ENCODE measurements at places on chromosomes 7 and 10. TPM values are rescaled to one million over a fixed set of nuclear protein-coding genes. Genes with fewer than 3 reads are reported as not detected.

Gene MACROH2A2
- 29.0 TPM for total RNA-seq

Gene CPVL
- 15.6 TPM for total RNA-seq

DNA sequence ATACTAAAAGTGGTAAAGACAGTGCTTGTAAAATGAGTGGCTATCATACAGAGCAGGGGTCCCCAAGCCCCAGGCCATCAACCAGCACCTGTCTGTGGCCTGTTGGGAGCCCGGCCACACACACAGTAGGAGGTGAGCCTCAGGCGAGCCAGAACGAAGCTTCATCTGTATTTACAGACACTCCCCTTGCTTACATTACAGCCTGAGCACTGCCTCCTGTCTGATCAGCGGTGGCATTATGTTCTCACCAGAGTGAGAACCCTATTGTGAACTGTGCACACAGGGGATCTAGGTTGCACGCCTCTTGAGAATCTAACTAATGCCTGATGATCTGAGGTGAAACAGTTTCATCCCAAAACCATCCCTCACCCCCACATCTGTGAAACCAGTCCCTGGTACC is 58.7 kb downstream of the ITGA8 start:
- no peak for DNase-seq

Gene PPP1R3A
- total RNA-seq, result not detected

DNA sequence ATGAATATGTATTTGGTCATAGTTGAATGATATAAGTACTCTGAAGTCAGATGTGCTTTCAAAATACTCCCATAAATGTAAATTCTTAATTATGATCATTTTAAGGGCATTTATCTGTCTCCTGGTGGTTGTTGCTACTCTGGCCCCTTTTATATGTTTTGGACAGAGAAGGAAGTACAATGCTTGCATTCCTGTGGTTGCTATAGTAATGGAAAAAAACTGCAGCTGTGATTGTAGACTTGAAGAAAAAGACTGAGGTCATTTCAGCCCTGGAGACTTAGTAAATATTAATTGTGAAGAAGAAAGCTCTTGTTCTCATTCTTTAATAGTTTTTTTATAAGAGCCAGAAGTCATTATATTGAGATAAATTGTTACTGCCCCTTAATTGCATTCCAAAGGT is 70.2 kb upstream of the FERD3L start:
- no peak for DNase-seq

Gene OR2A12
- total RNA-seq, result not detected

DNA sequence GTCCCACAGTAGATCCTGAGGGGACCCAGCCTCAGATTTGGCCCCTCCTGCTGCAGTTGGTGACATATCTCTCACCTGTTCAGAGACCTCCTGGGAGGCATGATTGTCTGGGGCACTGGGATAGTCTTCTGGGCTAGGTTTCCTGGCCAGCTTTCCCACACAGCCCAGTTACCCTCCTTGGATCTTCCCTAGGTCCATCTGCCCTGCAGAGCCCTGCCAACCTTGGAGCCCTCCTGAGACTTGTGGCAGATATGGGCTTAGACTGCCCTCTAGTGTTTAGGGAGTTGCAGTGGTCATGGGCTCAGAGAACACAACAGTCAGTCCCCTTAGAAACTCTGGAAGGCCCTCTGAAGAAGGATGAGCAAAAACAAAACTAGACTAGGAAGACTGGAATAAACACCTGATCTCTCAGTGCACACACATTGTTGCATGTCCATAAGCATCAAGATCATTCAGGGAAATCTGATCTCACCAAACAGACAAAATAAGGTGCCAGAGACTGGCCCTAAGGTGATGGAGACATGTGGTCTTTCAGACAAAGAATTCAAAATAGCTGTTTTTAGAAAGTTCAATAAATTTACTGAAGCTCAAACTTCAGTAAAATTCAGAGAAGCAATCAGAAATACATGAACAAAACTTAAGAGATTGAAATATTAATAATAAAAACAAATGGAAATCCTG is 324.6 kb downstream of the ATRNL1 start:
- DNase-seq, result no peak

Gene SEMA4G
- total RNA-seq, result 5.0 TPM

- DNase-seq, result no peak
Observed at GRCh38 chr10:75508814-75509306, 77.4 kb downstream of the LRMDA start.

DNA sequence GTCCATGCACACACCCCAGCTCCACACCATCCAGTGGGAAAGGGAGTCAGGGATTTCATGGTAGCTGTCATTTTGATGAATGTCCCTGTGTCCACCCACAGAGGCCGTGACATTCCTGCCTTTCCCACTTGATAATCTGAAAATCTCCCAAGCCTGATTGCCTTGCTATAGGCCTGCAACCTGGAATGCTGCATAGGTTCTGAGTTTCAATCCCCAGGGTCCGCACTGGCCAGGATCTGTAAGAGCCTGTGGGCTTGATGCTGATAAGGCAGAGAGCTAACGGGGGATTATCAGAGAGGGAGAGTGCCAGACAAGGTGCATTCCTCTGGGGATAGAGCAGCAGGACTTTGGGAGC is 57.5 kb downstream of the RBM20 start:
- no peak for DNase-seq

- DNase-seq, result no peak
Observed at GRCh38 chr7:11650030-11650429, 182.0 kb downstream of the THSD7A start.

- no peak for DNase-seq
Observed at GRCh38 chr7:145327646-145328045, 491.8 kb upstream of the TPK1 start.

DNA sequence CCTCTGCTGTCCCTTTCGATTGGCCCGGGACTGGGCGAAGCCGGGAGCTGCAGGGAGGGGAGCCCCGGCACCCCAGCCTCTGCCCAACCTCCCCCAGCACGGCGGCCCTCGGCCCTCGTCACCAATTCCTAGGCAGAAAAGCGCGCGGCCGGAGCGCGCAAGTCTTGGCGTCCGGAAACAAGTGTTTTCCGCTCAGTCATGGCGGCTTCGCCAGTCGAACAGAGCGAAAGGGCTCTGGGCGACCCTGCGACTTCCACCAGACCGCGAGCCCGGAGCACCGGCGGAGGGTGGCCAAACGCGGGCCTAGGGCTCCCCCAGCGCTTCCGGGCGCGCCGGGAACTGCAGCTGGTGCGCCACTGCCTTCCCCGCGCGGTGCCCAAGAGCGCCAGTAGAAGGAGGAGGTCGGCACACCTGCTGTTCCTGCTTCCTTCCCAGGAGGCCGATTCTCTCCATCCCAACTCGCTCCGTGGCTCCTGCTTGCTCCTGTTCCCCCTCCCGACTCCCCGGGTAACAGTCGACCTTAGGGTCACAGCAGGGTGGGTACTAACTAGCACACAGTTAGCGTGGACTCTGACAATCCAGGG is 729.9 kb downstream of the ZWINT start:
- no peak for DNase-seq

Gene MYPN
- 0.08 TPM for total RNA-seq

- no peak for DNase-seq
Observed at GRCh38 chr10:128462844-128463243, 336.6 kb upstream of the MKI67 start.

- DNase-seq, result peak; percentile 50
Observed at GRCh38 chr7:7408001-7408770, 127.5 kb downstream of the COL28A1 start.

DNA sequence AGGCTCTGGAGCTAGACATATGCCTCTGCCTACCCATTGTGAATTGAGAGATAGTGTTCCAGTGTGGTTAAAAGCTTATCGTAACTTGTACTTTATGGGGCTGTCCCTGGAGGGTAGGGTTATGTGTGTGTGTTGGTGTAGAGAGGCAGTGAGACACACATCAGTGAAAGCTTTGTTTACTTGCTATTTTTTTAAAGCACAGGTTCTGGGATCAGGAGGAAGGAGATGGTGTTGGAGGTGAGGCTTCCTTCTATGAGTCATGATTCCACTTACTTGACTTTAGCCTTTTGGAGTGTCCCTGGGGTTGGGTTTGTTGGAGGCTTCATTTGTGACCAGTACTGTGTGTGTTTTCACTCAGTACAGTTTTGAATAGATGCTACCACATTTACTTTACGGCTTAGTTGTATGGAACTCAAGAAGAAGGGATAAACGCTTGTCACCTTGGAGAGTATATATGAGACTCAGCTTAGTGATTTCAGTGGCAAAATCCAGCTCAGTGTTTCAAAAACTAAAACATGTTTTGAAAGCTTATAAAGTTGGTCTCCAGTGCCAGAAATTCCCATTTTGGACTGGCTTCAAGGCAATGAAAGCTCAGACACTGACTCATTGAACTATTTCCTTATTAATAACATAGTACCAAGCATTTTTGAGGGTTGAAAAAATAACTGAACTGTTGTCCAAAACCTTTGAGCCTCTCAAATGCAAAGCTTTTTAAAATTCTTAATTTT is 106.2 kb downstream of the PLXDC2 start:
- no peak for DNase-seq

Gene TACC2
- total RNA-seq, result 98.1 TPM

Gene HELLS
- total RNA-seq, result 18.0 TPM

DNA sequence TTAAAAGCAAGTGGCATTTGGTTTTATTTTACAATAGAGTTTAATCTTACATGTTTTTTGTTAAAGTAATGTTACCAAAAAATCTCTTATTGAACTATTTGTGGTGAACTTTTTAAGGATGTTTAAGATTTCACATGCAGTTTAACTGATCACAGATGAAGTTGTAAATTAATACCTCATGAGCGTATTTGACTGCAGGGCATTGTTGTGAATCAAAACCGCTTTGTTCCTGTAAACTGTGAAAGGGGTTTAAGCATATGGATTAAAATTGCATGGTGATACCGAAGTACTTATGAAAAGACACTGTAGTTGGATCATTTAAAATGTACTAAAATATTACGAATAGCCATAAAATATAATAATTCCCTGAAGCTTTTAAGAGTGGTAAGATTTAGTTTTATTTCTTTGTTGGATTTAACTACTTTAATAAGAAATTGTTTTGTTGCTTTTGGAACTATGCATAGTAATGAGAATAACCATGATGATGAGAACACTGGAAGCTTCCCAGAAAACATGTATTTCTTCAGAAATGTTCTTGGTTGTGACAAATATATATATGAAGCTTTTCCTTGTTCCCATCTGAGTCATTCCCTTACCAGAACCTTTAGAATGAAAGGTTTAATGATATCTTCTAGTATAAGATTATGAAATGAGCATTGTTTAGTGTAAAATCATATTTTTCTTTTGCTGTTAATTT is 131.3 kb downstream of the ADK start:
- DNase-seq, result no peak

DNA sequence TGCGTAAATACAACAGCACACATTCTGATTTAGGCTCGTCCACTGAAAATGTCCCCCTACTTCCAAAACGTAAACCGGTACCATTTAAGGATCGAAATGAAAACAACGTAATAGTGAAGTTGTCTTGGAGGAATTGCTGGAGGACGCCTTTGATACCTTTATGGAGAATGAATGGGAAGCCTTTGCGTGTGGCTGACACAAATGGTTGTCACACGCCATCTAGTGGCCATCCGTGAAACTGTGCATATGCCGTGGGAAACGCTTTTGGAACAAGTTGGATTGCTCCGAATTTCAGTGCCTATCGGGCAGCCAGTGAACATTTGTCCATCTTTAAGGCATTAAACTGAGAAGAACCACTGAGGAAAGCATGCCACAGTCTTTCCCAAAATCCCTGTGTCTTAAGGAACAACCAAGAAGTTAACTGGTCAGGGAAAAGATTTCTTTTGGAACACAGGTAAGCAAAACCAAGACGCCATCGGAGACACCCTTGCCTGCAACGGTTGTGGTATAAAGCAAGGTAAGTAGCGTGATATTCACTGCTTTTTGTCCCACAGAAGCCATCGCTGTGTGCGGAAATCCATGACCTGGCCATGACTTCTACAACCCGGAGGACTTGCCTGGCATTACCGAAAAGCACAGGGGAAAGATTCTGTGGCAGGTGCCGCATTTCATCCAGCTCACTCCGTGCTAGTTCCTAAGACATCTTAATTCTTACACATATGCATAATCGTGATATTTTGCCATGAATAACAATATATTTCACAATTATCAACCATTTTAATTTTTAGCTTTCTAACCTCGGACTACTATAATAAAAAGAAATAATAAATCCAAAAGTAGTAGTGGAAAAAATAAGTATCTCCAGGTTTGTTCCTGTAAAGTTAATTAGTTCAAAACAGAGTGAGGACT is 100.6 kb downstream of the FAM204A start:
- peak; percentile 90 for DNase-seq

DNA sequence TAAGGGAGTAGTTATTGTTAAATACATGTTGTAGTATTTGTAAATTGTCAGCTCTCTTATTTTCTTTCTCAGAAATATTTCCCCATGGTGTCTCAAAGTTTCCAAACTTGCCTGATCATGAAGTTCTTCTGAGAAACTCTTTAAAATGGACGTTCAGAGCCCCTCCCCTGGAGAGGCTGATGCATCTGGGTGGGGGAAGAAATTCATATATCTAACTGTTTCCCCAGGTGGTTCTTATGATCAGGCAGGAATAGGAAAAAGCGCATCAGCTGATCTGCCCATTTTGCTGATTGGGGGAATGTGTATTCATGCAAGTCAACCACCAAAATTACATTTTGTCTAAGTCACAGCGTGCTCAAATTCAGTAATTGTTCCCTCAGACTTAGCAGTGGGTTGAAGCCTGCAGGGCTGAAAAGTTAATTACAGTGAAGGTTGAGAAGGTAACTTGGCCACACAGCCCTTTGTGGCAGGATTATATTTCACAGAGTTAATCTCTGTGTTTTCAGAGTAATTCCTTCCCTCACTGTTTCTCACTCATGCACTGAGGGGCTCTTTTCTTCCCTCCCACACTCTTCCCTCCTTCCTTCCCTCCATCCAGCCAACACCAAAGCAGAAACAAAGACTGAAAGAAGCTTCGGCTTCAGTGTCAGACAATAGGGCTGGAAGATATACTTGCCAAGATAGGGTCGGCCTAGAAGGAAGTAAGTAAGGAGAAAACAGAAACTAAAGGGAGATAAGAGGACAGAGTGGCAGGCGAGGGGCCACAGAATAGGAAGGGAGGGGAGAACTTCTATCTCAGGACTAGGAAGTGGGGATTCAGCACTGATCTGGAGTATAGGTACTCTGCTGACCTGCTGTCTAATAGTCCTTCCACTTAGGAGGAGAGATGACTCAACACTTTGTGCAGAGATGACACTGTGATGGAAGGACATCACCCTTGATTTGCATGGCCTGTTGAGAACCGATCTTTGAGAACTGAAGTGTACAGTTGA is 50.5 kb upstream of the STARD3NL start:
- no peak for DNase-seq

Gene GHRHR
- total RNA-seq, result not detected

Gene CTAGE15
- total RNA-seq, result 2.9 TPM

- DNase-seq, result no peak
Observed at GRCh38 chr7:8035647-8036518, 67.3 kb downstream of the GLCCI1 start.

Gene ABCA13
- total RNA-seq, result 5.2 TPM

GRCh38 chr7:48419401-48419800 is 248.1 kb downstream of the ABCA13 start:
- DNase-seq, result no peak

Gene EN2
- total RNA-seq, result not detected

- no peak for DNase-seq
Observed at GRCh38 chr10:101986624-101986971, 69.4 kb downstream of the ARMH3 start.

GRCh38 chr10:59682986-59683937 is 26.4 kb downstream of the SLC16A9 start:
- no peak for DNase-seq

Gene PKD1L1
- 5.9 TPM for total RNA-seq
